ENCODE measurements at places on chromosomes 4 and X. TPM values are rescaled to one million over a fixed set of nuclear protein-coding genes. Genes with fewer than 3 reads are reported as not detected.
A peak's percentile ranks its signal among the peaks of the same experiment; 100 is the strongest.

GRCh38 chr4:79042079-79042674 is 102.9 kb upstream of the PAQR3 start:
- H3K36me3 ChIP-seq = no peaks in the 10 kb centered on the region
- no peak overlapping the region for H3K27ac ChIP-seq
- DNase-seq = no peak

DNA sequence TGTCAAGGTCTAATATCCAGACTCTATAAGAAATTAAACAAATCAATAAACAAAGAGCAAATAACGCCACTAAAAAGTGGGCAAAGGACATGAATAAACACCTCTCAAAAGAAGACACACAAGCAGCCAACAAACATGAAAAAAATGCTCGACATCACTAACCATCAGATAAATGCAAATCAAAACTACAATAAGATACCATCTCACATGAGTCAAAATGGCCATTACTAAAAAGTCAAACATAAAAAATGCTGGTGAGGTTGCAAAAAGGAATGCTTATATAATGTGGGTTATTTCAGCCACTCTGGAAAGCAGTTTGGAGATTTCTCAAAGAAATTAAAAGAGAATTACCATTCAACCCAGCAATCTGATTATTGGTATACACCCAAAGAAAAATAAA is 481.1 kb downstream of the STPG2 start:
- no peaks in the 10 kb centered on the region for H3K36me3 ChIP-seq
- no peak overlapping the region for H3K4me3 ChIP-seq
- H3K27me3 ChIP-seq = no peaks in the 10 kb centered on the region
- no peaks in the 10 kb centered on the region for H3K4me1 ChIP-seq
- H3K27ac ChIP-seq = no peak overlapping the region

- H3K36me3 ChIP-seq = no peaks in the 10 kb centered on the region
- H3K27me3 ChIP-seq = peaks cover 7% of the 10 kb centered on the region
- no peaks in the 10 kb centered on the region for H3K4me1 ChIP-seq
- H3K27ac ChIP-seq = no peak overlapping the region
- no peak for DNase-seq
- no peak overlapping the region for H3K4me3 ChIP-seq
Measured at GRCh38 chr4:172963498-172964294, 204.9 kb upstream of the GALNT7 start.

The STAG2 gene
- 26.5 TPM for polyA plus RNA-seq

- no peaks in the 10 kb centered on the region for H3K4me1 ChIP-seq
- no peak for DNase-seq
- peaks cover 27% of the 10 kb centered on the region for H3K27me3 ChIP-seq
- H3K36me3 ChIP-seq = no peaks in the 10 kb centered on the region
- peak overlapping the region; percentile 49 for H3K4me3 ChIP-seq
- no peak overlapping the region for H3K27ac ChIP-seq
Measured at GRCh38 chrX:125205133-125205917, 114.3 kb upstream of the TEX13C start.

GRCh38 chr4:186249785-186250754 is 15.9 kb upstream of the F11 start:
- no peaks in the 10 kb centered on the region for H3K36me3 ChIP-seq
- H3K4me1 ChIP-seq = no peaks in the 10 kb centered on the region
- H3K27me3 ChIP-seq = no peaks in the 10 kb centered on the region
- no peak for DNase-seq
- no peak overlapping the region for H3K27ac ChIP-seq

- peaks cover 49% of the 10 kb centered on the region for H3K27me3 ChIP-seq
- H3K4me3 ChIP-seq = no peak overlapping the region
- no peaks in the 10 kb centered on the region for H3K36me3 ChIP-seq
Measured at GRCh38 chr4:48483777-48484493, 792 bp downstream of the SLC10A4 start.

The ZAR1 gene
- not detected for polyA plus RNA-seq

The CXorf49 gene
- polyA plus RNA-seq = not detected

The ITM2A gene
- 40.0 TPM for polyA plus RNA-seq

DNA sequence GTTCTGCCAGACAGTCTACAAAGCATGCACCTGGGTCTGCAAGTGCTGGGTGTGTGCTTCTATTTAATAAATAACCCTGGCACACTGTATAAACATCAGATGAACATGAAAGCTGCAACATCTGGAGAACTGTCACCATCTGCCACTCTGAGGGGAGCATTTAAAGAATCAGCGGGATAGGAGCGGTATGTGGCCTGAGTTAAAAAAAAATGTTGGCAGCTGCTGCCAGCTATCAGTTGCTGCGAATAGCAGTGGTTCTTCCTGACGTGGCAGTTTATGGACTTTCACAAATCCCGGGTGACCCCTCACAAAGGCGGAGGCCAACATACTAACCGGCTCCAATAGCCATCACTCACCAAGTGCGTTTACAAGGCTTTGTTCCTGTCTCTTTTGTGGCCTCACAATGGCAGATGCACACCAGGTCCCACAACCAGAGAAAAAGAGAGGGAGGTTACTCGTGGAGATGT is 95.1 kb downstream of the RASL11B start:
- no peaks in the 10 kb centered on the region for H3K36me3 ChIP-seq
- no peak overlapping the region for H3K27ac ChIP-seq
- no peaks in the 10 kb centered on the region for H3K4me1 ChIP-seq
- H3K4me3 ChIP-seq = no peak overlapping the region

DNA sequence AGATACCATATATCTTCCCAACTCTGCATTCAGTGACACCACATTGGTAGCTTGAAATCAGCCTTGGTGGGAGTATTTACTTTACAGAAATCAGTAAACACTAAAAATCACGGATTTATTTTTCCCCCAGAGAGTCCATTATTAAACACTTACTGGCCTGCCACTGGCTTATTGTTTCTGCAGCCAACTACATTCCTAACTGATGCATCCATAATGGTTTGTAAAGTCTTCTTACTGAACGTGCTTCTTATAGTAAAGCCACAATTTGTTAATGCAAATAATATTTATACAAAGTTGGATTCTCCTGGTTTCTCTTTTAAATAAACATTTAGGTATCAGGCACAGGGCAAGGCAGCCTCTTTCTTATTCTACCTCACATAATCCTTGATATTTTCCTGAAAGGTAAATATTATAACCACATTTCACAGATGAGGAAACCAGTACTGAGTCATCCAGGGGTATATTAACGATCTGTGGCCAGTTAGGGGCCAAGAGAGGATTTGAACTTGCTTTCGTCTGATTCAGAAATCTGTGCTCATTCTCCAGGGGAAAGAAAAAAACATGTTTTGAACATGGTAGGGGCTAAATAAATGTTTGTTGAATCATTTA is 136.5 kb downstream of the RAB28 start:
- no peak for DNase-seq
- H3K4me1 ChIP-seq = no peaks in the 10 kb centered on the region
- H3K27ac ChIP-seq = no peak overlapping the region
- H3K27me3 ChIP-seq = no peaks in the 10 kb centered on the region
- no peaks in the 10 kb centered on the region for H3K36me3 ChIP-seq

GRCh38 chr4:7124689-7125442 is 57.0 kb upstream of the GRPEL1 start:
- H3K27me3 ChIP-seq = no peaks in the 10 kb centered on the region
- no peak for DNase-seq
- no peak overlapping the region for H3K27ac ChIP-seq
- H3K36me3 ChIP-seq = no peaks in the 10 kb centered on the region

DNA sequence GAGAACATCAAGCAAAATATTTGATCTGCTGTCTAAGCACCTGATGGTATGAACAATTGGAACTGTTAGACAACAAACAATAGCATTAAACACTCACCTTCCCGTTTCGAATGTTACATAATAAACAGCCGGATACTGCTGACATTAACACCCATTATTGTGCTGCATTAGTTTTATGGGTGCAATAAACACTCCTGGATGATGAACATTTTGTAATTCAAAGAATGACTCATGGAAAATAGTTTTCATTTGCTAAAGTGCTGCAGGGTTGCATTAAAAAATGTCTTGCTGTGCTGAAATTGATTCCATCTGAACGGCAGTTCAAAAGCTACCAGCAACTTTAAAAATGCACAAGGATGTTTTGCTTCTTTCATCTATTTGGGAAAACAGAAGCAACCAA is 100.8 kb upstream of the SORBS2 start:
- H3K36me3 ChIP-seq = no peaks in the 10 kb centered on the region
- no peak overlapping the region for H3K4me3 ChIP-seq
- no peaks in the 10 kb centered on the region for H3K27me3 ChIP-seq
- no peak for DNase-seq
- no peaks in the 10 kb centered on the region for H3K4me1 ChIP-seq

- no peak overlapping the region for H3K27ac ChIP-seq
- no peak for DNase-seq
- H3K4me3 ChIP-seq = no peak overlapping the region
- no peaks in the 10 kb centered on the region for H3K27me3 ChIP-seq
Measured at GRCh38 chrX:42456176-42456700, 321.7 kb downstream of the PPP1R2C start.

The DUSP9 gene
- 0.50 TPM for polyA plus RNA-seq

DNA sequence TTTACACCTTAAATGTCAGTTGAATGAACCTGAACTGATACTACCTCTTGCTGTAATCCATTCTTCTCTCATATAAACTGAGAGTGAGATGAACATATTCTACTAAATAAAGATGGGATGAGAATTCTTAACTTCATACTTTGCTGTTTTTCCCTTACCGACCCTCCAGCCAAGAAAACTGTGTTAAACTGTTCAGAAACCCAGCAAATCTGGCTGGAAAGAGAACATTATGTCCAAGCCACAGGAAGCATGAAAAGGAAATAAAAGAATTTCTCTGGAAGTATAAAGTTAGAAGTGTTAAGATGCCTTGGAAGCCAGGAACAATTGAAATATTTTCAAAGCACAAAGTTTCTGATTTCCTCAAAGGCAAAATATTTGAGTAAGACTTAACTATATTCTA is 22.9 kb downstream of the NPY1R start:
- no peaks in the 10 kb centered on the region for H3K4me1 ChIP-seq
- no peaks in the 10 kb centered on the region for H3K27me3 ChIP-seq
- no peak for DNase-seq
- H3K27ac ChIP-seq = no peak overlapping the region

DNA sequence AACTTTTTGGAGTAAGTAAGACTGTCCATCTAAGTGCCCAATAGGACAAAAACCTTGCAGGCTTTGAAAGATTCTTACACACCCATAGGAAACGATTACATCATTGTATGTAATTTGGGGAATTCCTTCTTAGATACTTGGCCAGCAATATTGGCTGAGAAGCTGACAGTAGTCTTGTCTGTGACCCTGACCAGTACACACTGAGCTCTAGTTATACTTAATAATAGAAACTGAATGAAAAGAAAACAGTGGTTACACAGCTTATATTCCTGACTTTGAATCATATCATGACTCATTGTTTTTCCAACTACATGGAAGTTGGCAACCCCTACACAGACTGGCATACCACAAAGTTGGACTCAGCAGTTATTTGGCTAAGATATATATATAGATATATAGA is 7.1 kb upstream of the TLR2 start:
- no peak overlapping the region for H3K27ac ChIP-seq
- peaks cover 12% of the 10 kb centered on the region for H3K4me1 ChIP-seq
- H3K4me3 ChIP-seq = no peak overlapping the region
- peak; percentile 25 for DNase-seq

GRCh38 chr4:173289353-173289727 is 44.8 kb downstream of the HMGB2 start:
- no peaks in the 10 kb centered on the region for H3K4me1 ChIP-seq
- no peaks in the 10 kb centered on the region for H3K27me3 ChIP-seq
- no peak for DNase-seq
- no peak overlapping the region for H3K4me3 ChIP-seq
- H3K27ac ChIP-seq = no peak overlapping the region

DNA sequence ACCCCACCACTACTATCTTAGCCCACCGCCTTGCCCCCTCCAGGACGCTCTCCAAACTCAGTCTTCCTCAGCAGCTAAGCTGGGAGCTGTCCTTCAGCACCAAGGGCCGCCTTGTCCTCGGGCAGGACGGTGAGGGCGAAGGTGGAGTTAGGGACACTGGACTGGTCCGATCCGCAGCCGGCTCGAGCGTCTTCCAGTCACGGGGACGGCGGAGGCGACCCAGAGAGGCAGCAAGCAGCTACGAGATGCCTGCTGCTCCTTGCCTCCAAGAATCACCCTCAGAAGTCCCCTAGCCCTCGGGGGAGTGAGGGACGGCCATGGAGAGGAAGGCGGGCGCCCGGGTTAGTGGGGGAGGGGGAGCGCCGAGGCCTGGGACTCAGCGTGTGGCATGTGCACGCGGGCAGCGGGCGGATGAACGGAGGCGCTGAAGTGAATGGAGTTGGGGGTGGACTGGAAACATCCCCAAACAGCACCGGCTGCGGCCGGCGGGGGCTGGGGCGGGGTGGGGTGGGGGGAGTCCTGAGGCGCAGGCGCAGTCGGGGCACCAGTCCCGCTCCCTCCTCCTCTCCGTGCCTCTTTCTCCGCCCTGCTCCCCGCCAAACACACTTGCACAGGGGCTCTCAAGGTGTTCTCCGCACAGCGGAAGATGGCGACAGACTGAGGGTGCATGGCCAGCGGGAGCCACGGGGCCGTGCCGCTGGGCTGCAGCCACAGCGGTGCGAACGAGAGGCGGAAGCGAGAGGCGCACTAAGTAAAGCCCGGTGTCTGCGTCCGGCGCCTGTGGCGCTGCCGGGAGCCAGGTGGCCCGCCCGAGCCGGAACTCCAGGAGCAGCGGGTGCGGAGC is at the start of gene NALF2:
Gene NALF2, plus strand, starts transcription at position 545 of the 844 bp plus-strand sequence. CDS start 957 bp downstream, outside the sequence.
- DNase-seq = no peak
- H3K27ac ChIP-seq = peak within 1 kb of the TSS; percentile 67
- peaks cover 5% of the 10 kb centered on the region for H3K27me3 ChIP-seq
- H3K36me3 ChIP-seq = no peaks in the 10 kb centered on the region
- H3K4me1 ChIP-seq = peaks cover 14% of the 10 kb centered on the region

The VSIG4 gene
- not detected for polyA plus RNA-seq

GRCh38 chr4:140406292-140406691 is 21.2 kb downstream of the CLGN start:
- no peaks in the 10 kb centered on the region for H3K4me1 ChIP-seq
- H3K36me3 ChIP-seq = no peaks in the 10 kb centered on the region

The DCX gene
- not detected for polyA plus RNA-seq

- H3K4me1 ChIP-seq = peaks cover 18% of the 10 kb centered on the region
- no peaks in the 10 kb centered on the region for H3K36me3 ChIP-seq
- H3K4me3 ChIP-seq = no peak overlapping the region
- no peak for DNase-seq
- no peaks in the 10 kb centered on the region for H3K27me3 ChIP-seq
Measured at GRCh38 chr4:26788341-26788733, 72.3 kb upstream of the STIM2 start.

DNA sequence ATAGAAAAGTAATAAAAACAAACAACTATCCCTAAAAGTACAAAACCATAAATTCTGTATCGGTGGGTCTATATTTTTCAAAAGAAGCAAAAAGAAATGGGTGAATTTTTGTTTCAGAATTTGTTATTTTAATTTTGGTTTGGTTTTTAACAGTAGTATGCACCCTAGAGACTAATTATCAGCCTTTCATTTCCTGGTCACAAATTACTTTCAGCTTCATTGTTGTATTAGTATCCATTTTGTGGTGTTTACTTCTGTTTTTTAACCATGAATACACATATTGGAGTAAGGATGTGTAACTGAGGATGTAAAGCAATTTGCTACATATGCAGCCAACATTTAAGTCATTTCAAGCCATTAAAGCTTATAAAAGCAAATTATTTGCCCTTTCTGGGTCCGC is 97.8 kb downstream of the LUZP4 start:
- no peak for DNase-seq
- no peaks in the 10 kb centered on the region for H3K4me1 ChIP-seq
- no peaks in the 10 kb centered on the region for H3K27me3 ChIP-seq
- H3K27ac ChIP-seq = no peak overlapping the region
- no peaks in the 10 kb centered on the region for H3K36me3 ChIP-seq
- no peak overlapping the region for H3K4me3 ChIP-seq

- no peak for DNase-seq
- peaks cover 42% of the 10 kb centered on the region for H3K27me3 ChIP-seq
- peaks cover 11% of the 10 kb centered on the region for H3K4me1 ChIP-seq
- H3K27ac ChIP-seq = no peak within 1 kb of the TSS
- H3K4me3 ChIP-seq = peak within 1 kb of the TSS; percentile 61
Measured at GRCh38 chr4:65670331-65671031, at the start of gene EPHA5. EPHA5 (minus strand) TSS chr4:65670489; CDS start chr4:65669742, 747 bp downstream.
